ENCODE measurements at places on chromosomes 3 and 15.
A peak's percentile ranks its signal among the peaks of the same experiment; 100 is the strongest.

DNA sequence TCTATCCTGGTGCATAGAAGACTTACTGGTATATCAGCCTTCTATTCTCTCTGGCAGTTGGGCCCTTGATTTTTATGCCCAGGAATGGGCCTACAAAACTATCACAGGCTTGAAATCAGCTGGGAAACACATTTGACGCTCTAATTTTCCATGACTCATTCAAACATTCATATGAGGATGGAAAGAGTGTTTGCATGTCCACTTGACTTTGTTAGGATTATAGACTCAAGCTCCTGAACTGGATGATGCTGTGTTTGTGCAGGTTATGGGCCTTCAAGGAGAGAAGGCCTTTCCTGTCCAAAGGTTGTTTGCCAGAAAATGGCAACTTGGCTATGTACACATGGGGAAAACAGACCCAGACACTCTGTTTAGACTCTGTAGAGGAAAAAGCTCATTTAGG, 219.9 kb downstream of the GAP43 start:
- DNase-seq: no peak

DNA sequence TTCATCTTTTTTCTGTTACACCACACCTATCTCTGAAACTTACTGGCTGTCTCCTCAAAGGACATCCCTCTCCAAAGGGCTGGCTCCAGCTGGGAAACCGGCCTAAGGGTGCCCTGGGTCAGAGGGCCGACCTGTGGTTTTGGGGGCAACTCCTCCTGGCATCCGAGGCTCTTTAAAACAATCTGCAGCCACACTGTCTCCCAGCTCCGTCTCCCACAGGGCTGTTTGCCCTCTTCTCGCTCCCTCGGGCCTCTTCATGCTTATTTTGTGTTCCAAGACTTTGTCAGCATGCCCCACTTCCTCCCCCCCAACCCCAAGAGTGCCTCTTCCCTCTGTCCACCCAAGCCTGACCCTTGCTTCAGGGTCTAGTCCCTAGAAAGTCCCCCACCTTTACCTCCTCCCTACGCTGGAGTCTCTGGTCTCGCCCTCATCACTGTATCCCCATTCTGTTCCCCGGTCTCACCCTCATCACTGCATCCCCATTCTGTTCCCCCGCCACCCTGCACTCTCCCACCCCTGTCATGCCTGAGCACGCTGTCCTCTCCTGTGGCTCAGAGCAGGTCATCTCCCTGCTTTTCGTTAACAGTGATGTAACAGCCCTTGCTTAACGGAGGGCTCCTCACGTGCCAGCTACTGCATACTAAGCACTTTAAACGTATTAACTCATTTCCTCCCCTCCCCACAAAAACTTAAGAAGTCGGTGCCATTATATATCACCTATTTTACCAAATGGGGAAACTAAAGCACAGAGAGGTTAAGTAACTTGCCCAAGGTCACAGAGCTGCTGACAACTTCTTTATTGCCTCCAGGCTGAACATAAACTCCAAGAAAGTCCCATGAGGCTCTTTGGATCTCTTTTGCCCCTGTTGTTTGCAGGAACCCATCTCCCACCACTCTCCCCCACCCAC, 1.1 kb upstream of the CSK start:
- no peak for DNase-seq

DNA sequence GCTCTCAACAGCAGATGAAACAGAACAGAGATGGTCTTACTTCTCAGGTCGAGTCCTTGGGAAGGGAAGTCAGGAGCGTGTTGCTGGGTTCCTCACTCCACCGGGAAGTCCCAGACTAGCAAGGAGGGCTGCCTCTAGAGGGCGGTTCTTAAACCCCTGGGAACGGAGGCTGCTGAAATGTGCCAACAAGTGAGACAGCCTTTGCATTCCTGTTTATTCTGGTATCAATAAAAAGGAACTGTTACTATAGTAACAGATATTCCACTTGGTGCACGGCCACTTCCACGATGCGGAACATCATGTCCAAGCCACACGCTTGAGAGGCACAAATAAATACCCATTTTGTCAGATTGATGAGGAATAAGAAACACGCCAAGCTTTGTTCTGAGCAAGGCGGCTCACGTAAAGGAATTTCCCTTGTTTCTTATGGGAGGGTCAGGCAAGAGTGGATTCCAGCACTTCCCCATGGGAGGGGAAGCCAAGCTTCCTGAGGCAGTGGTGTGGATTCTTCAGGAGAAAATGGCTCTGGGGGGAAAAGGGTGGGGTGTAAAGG, at the start of gene FAM107A:
TSS of gene FAM107A (minus strand) at position 123 of the 553 bp plus-strand sequence. CDS start 7,531 bp downstream, outside the sequence.
- no peak for DNase-seq

DNA sequence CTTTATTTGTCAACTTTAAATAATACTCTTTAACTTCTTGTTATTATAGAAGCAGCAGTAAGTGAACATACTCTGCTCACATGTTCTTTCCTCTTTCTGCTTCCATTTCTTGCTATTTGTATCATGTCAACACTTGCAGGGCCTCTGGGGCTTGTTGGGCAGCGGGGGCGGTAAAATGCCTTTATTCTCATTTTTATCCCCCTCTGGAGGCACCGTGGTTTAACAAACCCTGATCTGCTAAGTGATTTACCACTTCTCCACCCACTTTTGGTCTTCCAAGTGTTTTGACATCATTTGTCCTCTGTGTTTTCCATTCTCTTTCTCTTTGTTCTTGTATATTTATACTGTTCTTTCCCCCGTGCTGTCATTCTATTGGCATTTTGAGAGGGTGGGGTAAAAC, 33.9 kb downstream of the SCN10A start:
- DNase-seq: no peak

GRCh38 chr3:117356091-117356705, 646.6 kb downstream of the TUSC7 start:
- DNase-seq: no peak

- DNase-seq: no peak
These were observed 359.9 kb downstream of the MECOM start for GRCh38 chr3:169303660-169304059.

DNA sequence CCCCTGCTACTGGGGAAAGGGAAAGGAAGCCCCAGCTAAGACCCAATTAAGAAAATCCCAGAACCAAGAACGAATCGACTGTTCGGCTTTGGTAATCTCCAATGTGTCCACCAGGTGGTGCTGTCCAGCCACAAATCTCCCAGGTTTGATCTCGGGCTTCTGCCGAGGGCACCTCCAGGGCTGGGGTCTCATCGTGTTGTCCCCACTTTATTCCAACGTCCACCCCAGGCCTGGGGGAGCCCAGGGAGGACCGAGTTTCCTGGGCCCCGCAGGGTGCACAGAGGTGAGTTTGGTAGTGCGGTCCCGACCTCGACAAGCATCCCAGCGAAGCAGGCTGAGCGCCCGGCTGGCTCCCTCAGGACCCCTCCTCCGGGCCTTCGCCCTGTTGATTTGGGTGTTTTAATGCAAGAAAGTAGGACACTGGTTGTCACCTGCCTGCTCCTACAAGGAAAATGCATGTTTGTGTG, 185.1 kb downstream of the GOLGA6L6 start:
- DNase-seq: peak; percentile 78

GRCh38 chr3:123750209-123750608, 133.9 kb downstream of the MYLK start:
- no peak for DNase-seq

DNA sequence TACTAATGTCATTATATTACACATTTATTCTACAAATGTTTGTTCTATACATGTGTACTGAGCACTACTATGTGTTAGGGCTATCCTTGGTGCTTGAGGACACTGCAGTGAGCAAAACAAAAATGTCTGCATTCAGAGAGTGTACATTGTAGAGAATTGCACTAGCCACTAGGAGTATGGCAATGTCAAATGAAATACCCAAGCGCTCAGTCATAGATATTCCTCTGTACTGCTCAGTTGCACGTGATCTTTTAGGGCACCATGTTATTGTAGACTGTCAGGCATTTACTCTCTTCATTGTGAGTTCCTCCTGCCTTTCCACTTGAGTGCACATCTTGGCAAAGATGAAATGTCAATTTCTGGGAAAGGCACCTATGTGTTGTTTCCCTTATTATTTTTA, 36.8 kb downstream of the FNDC3B start:
- no peak for DNase-seq

- no peak for DNase-seq
These were observed 71.5 kb upstream of the EIF1B start for GRCh38 chr3:40237889-40238571.

DNA sequence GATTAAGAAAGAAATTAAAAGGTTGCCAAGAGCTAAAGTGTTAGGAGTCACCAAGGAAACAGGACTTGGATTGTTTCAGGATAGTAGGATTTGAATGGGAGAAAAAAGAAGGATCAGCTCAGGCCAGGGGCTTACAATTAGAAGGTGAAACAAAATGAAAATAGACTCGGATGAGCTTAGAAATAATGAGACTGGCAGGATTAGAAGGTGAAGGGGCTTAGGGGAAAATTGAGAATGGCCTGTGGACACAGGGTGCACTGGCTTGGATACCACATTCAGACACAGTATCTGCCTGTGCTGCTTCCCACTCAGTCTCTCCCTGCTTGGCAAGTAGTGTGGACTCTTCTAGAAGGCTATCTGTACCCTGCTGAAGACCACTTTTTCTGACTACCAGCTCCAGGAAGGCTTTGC, 206.1 kb upstream of the ATP10A start:
- DNase-seq: no peak

- no peak for DNase-seq
These were observed 76.7 kb downstream of the SST start for GRCh38 chr3:187593451-187593850.
